ENCODE measurements at places on chromosomes 4 and X.

GRCh38 chr4:119246177-119246733 is 33.7 kb downstream of the USP53 start:
- DNase-seq: no peak

DNA sequence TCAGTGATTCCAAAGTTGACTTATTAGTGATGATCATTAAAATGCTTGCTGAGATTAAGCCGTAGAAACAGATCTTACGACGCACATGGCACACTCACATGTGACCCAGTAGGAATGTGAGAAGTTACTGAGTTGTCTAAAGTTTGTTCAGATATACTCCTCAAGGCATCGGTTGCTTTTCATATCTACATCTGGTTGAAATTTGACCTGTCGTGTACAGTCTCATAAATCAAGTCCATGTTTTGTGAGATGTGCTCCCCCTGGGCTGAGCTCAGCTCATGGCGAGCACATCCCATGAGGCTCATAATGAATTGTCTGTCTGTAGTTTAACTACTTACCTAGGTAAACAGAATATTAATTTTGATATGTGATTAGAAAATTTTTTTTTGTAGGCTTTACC is 67.0 kb downstream of the TNIP2 start:
- no peak for DNase-seq

GRCh38 chrX:149476513-149476912 is 28.6 kb downstream of the IDS start:
- DNase-seq: no peak

- DNase-seq: no peak
Observed at GRCh38 chrX:16629909-16630308, 20.0 kb upstream of the S100G start.

- peak; percentile 64 for DNase-seq
Observed at GRCh38 chr4:101191302-101192098, 155.8 kb downstream of the PPP3CA start.

GRCh38 chrX:129754056-129755024 is 15.6 kb downstream of the XPNPEP2 start:
- no peak for DNase-seq

- DNase-seq: no peak
Observed at GRCh38 chr4:7826176-7826908, 113.3 kb downstream of the AFAP1 start.

DNA sequence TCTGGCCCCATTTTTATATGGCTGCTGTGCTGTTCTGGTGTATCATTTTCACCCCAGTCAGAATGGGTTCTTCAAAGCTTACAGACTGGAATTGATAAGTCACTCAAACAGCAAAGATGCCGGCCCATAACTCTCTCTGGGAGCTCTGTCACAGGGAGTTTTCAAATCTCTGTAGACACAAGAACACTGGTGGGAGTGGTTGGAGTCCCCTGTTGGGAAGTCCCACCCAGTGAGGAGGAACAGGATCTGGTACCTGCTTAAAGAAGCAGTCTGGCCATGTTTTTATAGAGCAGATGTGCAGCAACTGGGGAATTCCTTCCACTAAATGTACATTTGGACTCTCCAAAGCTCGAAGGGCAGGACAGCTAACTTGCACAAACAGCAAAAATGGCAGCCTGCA is 69.3 kb upstream of the UGT2B7 start:
- DNase-seq: no peak

- no peak for DNase-seq
Observed at GRCh38 chrX:11412715-11413623, 119.8 kb downstream of the AMELX start.

GRCh38 chrX:13742397-13743176 is 8.0 kb downstream of the OFD1 start:
- no peak for DNase-seq

- no peak for DNase-seq
Observed at GRCh38 chr4:147078875-147079658, 133.4 kb upstream of the TTC29 start.
